ENCODE measurements at places on chromosomes 11 and 22.

GRCh38 chr11:40602866-40603552, 856.4 kb downstream of the LRRC4C start:
- DNase-seq: no peak

DNA sequence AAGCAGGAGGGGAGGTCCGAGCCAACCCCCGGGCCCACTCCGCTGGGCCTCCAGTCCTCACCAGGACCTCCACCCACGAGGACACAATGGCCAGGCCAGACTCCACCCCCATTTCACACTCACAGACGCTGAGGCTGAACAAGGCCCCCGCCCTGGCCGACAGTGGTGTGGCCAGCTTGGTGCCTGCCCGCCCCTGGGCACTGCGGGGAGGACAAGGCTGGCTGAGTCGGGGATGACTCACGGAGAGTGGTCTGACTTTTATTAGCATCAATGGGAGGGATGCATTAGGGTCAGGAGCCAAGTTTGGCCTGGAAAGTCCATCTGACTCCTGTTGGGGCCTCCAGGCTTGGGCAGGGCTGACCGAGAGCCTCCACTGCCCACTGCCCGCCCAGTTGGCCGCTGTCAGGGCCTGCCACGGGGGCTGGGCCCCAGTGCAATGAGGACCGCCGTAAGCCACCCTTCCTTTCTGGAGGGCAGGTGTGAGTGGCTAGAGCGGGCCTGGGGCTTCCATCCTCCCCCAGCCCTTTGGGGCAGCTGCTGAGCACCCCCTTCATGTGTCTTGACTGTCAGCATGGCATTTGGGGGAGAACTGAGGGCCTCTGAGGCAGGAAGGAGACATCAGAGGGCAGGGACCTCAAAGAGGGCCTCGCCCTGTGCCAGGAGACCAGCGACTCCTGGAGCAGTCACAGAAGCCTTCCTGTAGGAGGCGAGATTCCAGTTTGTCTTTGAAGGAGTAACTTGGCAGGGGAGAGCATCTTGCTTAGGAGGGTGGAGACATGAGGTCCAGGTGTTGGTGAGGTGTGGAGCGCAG, 10.6 kb downstream of the TSPAN32 start:
- DNase-seq: no peak

DNA sequence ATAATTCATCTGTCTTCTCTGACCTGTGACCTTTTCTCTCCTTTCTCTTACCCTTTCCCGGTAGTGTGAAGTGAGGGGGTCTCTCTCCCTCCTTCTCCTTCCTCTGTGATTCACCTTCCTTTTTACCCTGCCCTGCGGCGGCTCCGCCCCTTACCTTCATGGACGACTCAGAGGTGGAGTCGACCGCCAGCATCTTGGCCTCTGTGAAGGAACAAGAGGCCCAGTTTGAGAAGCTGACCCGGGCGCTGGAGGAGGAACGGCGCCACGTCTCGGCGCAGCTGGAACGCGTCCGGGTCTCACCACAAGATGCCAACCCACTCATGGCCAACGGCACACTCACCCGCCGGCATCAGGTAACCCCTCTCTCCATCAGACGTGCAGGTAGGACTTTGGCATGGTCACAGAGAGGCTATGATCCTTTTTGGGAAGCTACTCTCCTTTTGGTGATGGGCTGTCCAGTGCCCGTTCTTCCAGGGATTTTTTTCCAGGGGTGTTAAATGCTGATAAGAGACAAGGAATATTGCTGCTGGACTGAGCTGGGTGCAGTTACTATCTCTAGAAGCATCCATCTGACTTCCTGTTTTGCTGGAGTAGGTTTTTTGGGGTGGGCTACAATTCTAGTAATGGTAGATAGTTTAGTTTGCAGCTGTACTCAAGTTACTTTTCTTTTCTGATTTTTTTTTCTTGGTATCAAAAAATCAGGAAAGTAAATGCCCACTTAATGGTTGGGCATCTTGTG, 29.9 kb downstream of the CTNND1 start:
- DNase-seq: no peak

DNA sequence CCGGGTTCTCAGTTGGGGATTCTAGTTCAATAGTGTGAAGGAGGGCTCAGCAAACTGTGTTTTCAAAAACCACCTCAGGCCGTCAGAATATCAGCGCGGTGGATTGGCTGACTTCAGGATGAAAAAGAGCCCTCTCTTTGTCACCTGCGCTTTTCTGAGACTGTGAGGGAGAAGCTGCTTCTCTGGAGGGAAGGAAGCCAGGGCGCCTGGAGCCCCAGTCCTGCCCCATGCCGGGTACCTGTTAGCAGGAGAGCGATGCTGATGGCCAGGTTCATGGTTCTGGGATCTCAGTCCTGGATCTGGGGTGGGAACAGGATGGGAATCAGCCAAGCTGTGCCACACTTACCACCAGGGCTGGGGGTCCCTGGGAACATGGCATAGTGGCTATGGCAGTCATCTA, 2.3 kb downstream of the THY1 start:
- DNase-seq: no peak

- no peak for DNase-seq
These were observed 765.1 kb downstream of the KCNA4 start for GRCh38 chr11:29251738-29252137.

- no peak for DNase-seq
These were observed 34.5 kb downstream of the CELF1 start for GRCh38 chr11:47518212-47518964.

DNA sequence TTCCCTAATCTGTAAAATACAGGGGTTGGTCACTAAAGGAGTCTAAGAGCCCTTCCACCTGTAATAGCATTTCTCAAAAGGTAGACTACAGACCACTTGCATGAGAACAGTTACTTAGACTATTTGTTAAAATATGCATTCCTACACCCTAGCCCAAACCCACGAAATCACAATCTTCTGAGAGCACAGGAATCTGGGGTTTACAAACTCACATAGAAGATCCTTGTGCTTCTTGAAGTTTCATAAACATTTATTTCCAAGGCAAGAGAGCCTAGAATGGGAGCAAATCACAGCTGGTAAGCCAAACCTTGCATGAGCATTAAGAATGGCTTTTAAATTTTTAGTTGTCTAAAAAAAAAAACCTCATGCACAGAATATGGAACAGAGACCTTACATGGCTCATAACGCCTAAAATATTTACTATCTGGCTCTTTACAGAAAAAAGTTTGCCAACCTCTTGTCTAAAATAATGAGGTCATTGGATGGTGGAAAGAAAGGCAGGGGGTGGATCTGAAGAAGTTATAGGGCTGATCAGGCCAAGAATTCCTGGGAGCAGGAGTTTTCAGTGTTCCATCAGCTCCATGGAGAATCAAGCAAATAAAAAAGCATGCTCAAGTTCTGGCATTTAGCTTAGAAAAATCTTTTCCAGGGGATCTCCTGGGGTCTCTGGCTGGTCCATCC, 133.4 kb downstream of the CCDC34 start:
- DNase-seq: no peak

DNA sequence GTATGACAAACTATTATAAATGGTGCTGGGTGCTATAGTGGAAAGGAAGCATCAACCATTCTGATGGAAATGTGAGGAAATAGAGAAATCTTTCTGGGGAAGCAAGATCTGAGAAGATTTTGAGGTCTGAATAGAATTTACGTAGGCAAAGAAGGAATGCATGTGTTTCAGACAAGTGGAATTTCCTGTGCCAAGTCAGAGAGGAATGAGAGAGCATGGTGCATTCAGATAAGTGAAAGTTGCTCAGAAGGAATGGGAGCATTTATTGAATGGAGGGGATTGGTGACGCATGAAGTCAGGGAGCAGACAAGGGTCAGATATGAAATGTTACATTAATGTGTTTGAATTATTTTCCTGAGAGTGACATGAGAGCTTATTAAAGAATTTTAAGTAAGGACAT, 725.5 kb downstream of the METTL15 start:
- no peak for DNase-seq

- no peak for DNase-seq
These were observed 105.3 kb upstream of the E2F8 start for GRCh38 chr11:19345848-19346681.

GRCh38 chr11:130103296-130103814, 33.7 kb downstream of the APLP2 start:
- DNase-seq: no peak

DNA sequence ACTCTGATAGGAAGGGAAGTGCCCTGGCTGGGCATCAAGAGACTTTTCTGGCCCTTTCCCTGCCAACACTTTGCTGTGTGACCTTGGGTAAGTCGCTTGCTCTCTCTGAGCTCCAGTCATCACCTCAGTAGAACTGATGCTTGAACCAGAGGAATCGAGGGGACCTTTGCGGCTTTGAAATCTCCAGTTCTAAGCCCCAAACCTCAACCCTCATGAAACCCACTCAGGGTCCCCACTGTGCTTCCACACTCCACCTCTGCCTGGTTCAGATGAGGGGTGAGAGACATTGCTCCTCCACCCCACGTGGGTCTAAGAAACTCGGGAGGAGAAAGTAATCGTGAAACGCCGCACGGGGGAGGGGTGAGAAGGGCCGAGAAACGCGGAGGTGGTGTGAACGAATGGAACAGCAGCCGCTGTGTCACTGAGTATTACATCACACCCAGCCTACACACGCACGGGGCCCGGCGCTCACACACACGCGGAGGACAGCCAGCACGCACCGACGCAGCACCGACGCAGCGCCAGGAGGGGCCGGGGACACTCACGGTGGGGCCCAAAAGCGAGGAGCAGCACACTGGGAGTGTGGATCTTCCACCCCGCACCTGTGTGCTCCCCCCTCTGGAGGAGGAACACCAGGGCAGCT, 4.3 kb downstream of the RTN4RL2 start:
- no peak for DNase-seq

- no peak for DNase-seq
These were observed 175.0 kb downstream of the INSC start for GRCh38 chr11:15289723-15290122.

- no peak for DNase-seq
These were observed 721.2 kb downstream of the ETS1 start for GRCh38 chr11:127866109-127866508.

DNA sequence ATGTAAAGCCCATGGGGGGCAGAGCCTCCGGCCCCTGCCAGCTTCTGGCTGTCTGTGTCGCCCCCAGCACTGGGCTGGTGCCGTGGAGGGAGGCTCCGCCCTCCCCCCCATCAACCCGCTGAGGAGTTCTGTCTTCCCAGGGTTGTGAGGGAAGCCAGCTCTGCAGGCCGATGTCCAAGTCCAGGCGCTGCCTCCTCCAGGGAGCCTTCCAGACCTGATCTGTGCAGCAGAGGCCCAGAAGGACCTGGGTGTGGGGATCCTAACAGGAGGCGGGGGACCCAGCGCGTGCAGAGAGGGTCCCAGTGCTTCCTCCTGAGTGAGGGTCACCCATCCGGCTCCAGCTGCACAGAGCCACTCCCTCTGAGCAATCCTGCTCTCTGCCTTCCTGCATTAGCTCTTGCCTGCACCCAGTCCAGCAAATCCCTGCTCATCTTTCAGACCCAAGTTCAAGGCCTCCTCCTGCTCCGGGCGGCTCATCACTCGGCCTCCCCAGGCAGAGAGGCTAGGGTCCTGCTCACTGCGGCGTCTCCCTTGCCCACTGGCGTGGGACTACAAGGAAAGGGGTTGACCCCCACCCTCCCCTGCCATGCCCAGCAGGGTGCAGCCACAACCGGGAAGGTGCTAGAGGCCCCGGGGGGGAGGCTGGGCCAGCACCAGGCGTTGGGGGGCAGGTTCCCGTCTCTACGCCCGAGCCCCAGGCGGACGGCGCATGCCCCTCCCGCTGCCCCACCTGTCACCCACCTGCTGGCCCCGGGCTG, 16.4 kb downstream of the PRR33 start:
- peak; percentile 9 for DNase-seq

- no peak for DNase-seq
These were observed 192.2 kb downstream of the MIAT start for GRCh38 chr22:26849575-26849974.

DNA sequence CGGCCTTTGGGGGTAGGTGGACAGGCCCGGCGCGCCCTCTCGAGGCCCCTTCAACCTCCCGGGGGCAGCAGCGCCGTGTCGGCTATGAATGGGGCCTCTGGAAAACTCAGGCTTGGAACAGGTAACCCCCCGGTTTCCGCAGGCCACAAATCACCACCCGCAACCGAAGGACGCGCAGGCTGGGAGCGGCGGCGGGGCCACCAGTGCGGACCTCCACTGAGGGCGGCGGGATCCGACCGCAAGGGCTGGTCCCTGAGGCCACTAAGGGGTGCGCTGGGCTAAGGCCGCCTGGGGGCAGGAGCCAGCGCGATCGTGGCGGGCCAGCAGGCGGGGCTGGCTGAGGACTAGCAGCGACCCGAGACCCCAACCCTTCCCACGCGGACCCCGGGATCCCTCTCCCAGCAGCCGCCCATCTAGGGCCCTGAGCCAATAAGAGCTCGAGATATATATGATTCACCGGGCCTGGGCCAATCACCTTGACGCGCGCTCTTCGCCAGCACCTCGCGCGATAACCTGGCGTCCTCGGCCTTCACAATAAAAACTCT, 609 bp upstream of the ATF4 start:
- peak; percentile 97 for DNase-seq

GRCh38 chr22:48366591-48366990, 1461.1 kb downstream of the BRD1 start:
- DNase-seq: no peak

DNA sequence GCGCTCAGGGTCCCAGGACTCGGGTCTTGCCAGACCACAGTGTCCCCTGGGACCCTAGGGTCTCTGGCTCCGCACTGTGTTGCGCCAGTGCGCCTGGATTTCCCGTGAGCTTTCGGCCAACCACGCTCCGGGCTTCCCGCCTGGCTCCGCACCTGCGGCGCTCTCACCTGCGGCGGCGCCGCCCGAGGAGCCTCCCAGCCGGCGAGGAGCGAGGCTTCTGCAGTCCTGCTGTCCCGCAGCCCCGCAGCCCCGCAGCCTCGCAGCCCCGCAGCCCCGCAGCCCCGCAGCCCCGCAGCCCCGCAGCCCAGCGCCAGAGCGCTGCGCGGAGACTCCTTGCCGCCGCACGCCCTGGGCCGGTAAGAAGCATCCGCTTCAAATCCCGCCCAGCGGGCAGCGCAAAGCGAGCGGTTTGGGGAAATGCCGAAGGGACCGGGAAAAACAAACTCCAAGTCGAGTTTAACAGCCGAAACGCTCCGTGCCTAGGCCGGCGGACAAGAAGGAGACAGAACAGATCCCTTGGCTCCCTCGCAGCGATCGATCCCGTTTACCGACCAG, 939 bp downstream of the ALX4 start:
- no peak for DNase-seq

Measured in activated naive CD4-positive, alpha-beta T cell treated with anti-CD3 and anti-CD28 coated beads, Interleukin-2, amount 50 U/mL, for 16 hours (primary cell).